ENCODE measurements at places on chromosomes 12 and 14.

- no peak for DNase-seq
Measured at GRCh38 chr14:91375720-91376452, 41.7 kb downstream of the CCDC88C start.

GRCh38 chr12:131369094-131369845 is 341.6 kb upstream of the SFSWAP start:
- no peak for DNase-seq

DNA sequence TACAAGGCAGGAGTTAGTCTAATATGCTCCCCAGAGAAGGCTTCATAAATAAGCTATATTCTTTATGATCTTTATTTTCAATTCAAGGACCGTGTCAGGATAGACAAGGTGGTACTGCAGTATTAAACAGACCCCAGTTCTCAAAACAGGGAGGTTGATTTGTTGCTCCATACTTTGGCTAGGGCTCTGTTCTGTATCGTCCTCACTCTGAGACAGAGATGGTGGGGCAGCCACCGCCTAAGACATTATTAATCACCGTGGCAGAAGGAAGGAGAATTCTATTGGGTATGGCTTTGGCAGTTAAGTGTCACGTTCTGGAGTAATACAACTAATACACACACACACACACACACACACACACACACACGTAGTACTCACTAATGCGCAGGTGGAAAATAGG is 117.0 kb upstream of the SLCO1C1 start:
- DNase-seq, result no peak

- DNase-seq, result peak; percentile 64
Measured at GRCh38 chr12:127383281-127383680, 883.7 kb upstream of the TMEM132C start.

- peak; percentile 40 for DNase-seq
Measured at GRCh38 chr14:105075379-105076295, 10.4 kb upstream of the GPR132 start.

- DNase-seq, result no peak
Measured at GRCh38 chr14:72851635-72852034, 42.3 kb downstream of the DPF3 start.

GRCh38 chr12:39378341-39378740 is 64.6 kb downstream of the KIF21A start:
- DNase-seq, result no peak

DNA sequence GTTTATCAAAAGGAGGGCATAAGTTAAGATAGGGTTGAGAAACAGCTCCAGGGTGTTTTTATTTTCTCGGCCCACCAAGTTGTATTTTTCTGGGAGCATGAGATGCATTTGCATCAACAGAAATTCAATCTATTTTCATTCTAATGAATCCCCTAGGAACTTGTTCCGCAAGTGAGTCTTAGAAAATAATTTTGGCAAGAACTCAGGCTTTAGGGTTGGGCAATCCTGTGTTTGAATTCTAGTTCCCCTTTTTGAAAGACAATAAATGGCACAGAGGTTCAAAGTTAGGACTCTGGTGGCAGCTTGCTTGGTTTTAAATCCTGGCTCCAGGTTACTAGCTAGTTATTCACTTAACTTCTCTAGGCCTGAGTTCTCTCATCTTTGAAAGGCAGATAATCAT is 23.7 kb downstream of the SLC5A8 start:
- DNase-seq, result no peak

DNA sequence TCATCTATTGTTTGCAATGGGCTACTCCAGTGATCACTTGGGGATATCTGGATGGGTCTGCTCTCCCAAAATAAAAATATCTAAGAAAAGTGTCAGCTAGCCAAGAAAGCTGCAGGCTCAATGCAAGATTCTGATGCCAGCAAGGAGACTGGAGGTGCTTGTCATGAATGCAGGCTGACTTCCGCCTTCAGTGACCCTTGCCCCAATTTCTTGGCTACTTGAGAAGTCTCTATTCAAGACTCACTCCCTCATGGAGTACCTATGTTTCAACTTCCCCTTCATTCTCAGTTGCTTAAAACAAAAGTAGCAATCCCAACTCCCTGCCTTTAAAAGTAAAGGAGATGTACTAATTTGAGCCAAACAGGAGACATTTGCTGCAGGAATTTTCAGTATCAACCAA is 123.9 kb downstream of the GPR65 start:
- no peak for DNase-seq

DNA sequence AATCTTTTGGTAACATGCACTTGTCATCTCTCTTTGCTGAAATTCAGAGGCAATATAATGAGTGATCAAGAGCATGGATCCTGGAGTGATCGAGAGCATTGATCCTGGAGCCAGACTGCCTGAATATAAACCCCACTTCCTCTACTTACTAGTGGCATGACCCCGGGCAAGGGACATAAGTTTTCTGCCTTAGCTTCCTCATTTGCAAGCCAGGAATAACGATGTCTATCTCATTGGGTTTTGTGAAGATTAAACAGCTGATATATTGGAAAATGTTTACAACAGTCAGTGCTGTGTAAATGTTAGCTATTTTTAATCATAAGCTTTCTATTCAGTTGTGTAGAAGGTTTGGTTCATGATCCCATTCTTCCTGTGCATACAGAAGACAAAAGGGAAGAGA is 2.4 kb upstream of the CSRNP2 start:
- DNase-seq, result no peak

DNA sequence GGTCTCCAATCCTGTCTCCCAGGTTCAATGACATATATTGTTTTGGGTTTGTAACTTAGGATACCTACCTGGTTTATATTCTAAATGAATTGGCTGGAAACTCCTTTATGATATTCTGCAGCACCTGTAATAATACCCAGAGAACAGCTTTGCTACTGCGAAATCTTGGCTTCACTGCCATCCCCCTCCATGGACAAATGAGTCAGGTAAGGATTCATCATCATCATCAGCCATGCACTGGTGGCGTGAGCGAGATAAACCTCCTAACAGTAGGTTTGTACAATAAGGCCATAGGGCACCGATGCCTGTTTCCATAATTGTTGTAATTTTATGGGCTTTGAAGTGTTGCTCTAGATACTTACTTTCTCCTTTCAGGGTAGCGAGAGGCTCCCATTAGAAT is 10.7 kb downstream of the DDX47 start:
- no peak for DNase-seq

DNA sequence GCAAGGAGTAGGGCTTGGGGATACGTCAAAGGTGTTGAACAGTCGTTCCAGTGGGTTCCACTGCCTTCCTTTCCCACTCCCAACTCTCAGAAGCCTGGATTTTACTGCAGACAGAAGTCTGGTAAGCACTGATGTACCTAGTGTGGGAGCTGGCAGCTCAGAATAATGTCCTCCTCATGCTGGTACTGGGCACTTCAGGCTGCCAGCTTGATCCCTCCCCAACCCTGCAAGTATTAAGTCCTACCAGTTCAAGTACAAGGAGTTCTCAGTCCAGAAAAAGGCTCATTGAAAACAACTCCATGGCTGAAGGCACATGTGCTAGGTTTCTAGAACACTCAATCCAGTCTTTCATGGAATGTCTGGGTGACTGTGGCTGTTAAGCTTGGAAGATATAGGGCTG is 304.3 kb downstream of the NUAK1 start:
- no peak for DNase-seq

GRCh38 chr12:108559748-108560147 is 1.2 kb downstream of the SART3 start:
- no peak for DNase-seq

- DNase-seq, result peak; percentile 22
Measured at GRCh38 chr12:64184216-64184615, 37.9 kb downstream of the KICS2 start.

- DNase-seq, result no peak
Measured at GRCh38 chr12:82109243-82109642, 248.9 kb downstream of the CCDC59 start.

DNA sequence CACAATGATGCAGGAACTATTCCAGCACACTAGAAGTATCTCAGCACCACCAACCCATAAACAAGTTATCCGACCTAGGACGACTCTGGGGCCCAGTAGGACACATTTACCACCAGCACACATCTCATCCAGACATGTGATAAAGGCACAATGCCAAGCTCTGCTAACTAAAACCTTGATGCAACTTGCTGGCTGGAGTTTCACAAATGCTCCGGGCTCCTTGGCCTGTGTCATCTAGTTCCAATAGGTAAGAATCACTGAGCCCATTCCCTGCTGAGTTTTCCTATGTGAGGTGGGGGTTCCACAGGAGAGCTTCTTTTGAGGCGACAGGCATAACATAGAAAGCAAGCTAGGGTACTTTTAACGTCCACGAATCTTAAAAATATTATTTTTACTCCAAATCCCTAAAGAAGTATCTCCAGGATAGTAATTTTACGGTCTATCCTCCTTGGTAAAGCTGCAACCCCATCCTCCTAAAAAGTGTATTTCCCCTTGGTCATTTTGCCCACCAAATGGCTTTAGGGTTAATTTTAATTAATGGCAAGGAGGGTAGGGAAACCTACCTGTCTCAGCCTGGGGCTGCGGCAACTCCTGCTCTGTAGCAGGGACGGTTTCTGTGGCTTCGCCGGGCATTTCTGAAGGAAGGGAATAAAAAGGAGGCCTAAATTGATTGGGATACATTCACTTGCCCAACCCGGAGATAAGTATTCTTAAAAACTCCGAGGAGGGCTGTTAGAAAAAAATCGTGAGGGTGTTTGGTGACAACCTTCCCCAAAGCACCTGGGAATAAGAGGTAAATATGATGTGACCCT is 1.0 kb downstream of the NACA start:
- DNase-seq, result peak; percentile 68

DNA sequence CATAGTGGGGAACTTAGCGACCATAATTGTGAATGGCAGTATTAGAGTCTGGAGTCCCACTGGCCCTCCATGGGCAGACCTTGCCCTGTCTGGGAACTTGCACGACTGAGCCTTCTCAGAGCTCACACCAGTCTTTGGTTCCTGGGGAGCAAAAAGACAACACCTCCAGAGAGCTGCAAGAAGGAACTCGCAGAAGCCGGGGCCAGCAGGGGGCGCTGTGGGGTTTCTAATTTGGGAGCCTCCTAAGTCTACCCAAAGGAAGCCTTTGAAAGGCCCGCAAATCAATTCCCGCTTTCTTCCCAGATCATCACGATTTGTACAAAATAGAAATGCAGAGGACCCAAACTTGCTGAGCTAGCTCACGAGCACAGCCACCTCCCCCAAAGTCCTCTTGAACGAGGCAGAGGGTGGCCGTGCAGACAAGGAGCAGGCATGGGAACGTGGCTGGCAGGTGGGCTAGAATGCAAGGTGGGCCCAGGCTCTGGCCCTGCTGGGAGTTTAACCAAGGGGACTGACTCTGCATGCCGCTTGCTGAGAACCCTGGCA is 46.3 kb upstream of the FBXO21 start:
- peak; percentile 57 for DNase-seq

- DNase-seq, result no peak
Measured at GRCh38 chr12:2687726-2688125, 107.0 kb upstream of the FKBP4 start.

DNA sequence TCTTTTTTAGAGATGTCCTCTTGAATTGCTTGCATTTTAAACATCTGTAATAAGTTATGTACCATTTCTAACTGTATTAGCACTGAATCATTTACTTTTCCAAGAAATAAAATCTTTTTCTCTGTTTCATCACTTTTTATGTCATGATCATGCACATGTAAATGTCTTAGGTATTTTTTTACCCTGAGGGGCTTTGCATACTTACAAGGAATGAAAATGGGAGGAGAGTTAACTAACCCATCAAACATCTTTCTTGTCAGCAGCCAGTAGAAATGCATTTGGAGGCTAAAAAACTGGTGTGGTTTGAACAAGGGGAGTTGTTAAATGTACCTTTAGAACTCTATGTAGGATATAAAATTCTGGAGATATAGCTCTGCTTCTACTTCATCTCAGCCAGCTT is 1080.3 kb downstream of the GALC start:
- peak; percentile 89 for DNase-seq

GRCh38 chr14:100629696-100630095 is 42.5 kb upstream of the BEGAIN start:
- DNase-seq, result no peak

- no peak for DNase-seq
Measured at GRCh38 chr12:102322254-102322653, 124.6 kb upstream of the PMCH start.

DNA sequence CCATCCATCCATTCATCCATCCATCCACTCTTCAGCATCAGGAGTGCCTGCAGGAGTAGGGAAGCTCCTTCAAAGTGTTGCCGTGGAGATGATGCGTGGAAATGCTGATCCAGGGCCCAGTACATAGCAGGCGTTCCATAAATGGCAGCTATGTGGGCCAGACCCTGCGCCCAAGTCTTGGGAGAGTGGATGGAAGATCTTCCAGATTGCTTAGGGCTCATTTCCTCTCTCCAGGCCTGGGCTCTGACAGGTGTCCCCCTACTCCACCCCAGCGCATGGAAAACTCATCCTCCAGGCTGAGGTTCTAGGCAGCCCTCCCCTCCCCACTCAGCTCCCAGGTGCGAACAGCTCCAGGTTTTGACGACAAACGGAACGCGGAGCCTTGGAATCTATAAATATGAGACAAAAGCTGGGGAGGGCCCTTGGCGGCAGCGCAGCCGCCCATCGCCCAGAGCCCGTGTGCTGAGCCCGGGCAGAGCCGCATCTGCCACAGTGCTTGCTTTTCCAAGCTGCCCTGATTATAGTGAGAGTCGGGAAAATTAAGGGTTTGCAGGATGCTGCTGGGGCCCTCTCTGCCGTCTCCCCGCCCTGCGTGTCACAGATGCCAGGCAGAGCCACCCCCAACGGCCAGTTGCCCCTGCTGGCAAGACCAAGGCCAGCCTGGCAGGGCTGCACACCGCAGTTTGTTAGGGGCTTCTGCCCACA is 1.6 kb downstream of the BEGAIN start:
- no peak for DNase-seq

- no peak for DNase-seq
Measured at GRCh38 chr12:11787437-11787836, 138.0 kb downstream of the ETV6 start.

All from fibroblast of skin of abdomen (primary cell).